ENCODE measurements at places on chromosomes 1 and 21.

DNA sequence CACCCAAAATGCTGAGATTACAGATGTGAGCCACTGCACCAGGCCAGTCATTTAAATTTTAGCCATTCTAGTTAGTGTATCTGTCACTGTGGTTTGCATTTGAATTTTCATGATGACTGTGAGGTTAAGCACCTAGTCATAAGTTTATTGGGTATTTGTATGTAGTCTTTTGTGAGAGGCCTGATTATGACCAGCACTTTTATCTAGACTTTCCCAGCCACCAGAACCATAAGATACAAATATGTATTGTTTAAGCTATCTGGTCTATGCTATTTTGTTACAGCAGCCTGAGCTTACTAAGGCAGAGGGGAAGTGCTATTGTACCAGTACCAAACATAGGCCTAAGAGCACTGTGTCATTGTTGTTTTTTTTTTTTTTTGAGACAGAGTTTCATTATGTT lies 19.9 kb upstream of the DNAJC6 start:
- H3K4me1 ChIP-seq, result no peaks in the 10 kb centered on the region
- no peaks in the 10 kb centered on the region for H3K27me3 ChIP-seq
- no peak overlapping the region for H3K27ac ChIP-seq
- no peaks in the 10 kb centered on the region for H3K36me3 ChIP-seq
- DNase-seq, result no peak

- H3K27me3 ChIP-seq, result no peaks in the 10 kb centered on the region
- DNase-seq, result no peak
- H3K27ac ChIP-seq, result no peak overlapping the region
Measured at GRCh38 chr1:157831968-157832626, 9.5 kb downstream of the CD5L start.

DNA sequence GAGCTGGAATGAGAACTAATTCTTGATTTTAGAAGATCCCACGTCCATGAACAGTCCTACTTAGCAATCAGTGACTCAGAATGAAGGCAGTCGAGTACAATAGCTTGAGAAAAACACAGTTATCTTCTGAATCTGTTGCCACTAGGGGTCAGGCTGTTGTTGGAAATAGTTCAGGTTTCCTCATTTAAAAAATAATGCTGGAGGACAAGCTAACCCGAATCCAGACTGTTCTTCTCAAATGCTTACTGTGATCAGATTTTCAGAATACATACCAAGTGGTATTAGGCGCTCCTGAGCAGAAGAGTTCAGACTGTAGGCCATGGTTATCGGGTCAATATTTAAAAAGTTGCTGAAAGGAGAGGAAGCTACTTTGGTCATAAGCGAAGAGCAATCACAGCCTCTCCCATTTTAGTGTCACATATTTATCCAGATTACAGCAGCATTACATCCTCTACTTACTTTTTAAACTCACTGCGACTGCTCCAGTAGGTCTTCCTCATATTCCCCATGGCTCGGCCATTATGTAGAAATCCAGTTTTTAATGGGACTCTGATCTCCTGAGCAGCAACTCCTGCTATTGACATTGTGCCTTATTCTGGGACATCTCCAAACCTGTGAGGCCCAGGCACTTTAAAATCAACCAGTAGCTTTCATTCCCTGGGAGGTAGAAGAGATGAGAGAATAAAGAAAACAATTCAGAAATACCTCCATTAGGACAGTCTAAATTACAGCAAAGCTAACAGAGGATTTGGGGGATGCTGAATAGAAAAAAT lies 10.9 kb downstream of the ERRFI1 start:
- no peaks in the 10 kb centered on the region for H3K27me3 ChIP-seq
- H3K36me3 ChIP-seq, result peaks cover 9% of the 10 kb centered on the region
- peaks cover 47% of the 10 kb centered on the region for H3K4me1 ChIP-seq

- H3K4me1 ChIP-seq, result no peaks in the 10 kb centered on the region
- no peak overlapping the region for H3K4me3 ChIP-seq
- no peak for DNase-seq
- H3K36me3 ChIP-seq, result no peaks in the 10 kb centered on the region
- H3K27me3 ChIP-seq, result no peaks in the 10 kb centered on the region
- no peak overlapping the region for H3K27ac ChIP-seq
Measured at GRCh38 chr1:98482611-98483010, 178.9 kb upstream of the SNX7 start.

GRCh38 chr1:28882009-28882628 lies 32.2 kb upstream of the EPB41 start:
- DNase-seq, result no peak
- H3K36me3 ChIP-seq, result no peaks in the 10 kb centered on the region
- H3K27me3 ChIP-seq, result no peaks in the 10 kb centered on the region
- H3K27ac ChIP-seq, result peak overlapping the region; percentile 26

Data from esophagus squamous epithelium (tissue), 5 donors.